K562 (cell line): ENCODE measurements at places on chromosomes 7 and 10. TPM values are rescaled to one million over a fixed set of nuclear protein-coding genes. Genes with fewer than 3 reads are reported as not detected.

Gene FAM25A
- total RNA-seq, result not detected in 2 replicates

Gene ATAD1
- total RNA-seq, result 28.9 and 33.2 TPM in 2 replicates

Gene MYH16
- not detected in 2 replicates for total RNA-seq

Gene PILRA
- total RNA-seq, result 0.83 and 0.95 TPM in 2 replicates

Gene CTAGE4
- 0.07 TPM in 1 of 2 replicates, not detected in the other for total RNA-seq

Gene STOX1
- 0.29 and 0.42 TPM in 2 replicates for total RNA-seq

Gene CLEC5A
- total RNA-seq, result not detected in 2 replicates

Gene BTBD16
- not detected in 2 replicates for total RNA-seq

Gene GIMAP7
- total RNA-seq, result 0.25 and 0.42 TPM in 2 replicates

Gene GNGT1
- total RNA-seq, result 0.78 and 0.83 TPM in 2 replicates

Gene VPS37D
- 1.1 and 1.3 TPM in 2 replicates for total RNA-seq

Gene AKR1B1
- total RNA-seq, result 6.3 TPM in 2 replicates

Gene EEPD1
- total RNA-seq, result 0.71 and 1.9 TPM in 2 replicates
